Activated CD8-positive, alpha-beta memory T cell treated with anti-CD3 and anti-CD28 coated beads, Interleukin-2, amount 10 ng/mL, durations not matched to agents 7 days and 5 days (primary cell): ENCODE measurements at places on chromosomes 5 and 9.

- H3K4me1 ChIP-seq: no peaks in the 10 kb centered on the region
- peaks cover 3% of the 10 kb centered on the region for H3K27me3 ChIP-seq
- no peaks in the 10 kb centered on the region for H3K36me3 ChIP-seq
- no peak overlapping the region for H3K27ac ChIP-seq
- no peak overlapping the region for H3K4me3 ChIP-seq
These were observed 123.2 kb downstream of the SNCAIP start for GRCh38 chr5:122435234-122435633.

DNA sequence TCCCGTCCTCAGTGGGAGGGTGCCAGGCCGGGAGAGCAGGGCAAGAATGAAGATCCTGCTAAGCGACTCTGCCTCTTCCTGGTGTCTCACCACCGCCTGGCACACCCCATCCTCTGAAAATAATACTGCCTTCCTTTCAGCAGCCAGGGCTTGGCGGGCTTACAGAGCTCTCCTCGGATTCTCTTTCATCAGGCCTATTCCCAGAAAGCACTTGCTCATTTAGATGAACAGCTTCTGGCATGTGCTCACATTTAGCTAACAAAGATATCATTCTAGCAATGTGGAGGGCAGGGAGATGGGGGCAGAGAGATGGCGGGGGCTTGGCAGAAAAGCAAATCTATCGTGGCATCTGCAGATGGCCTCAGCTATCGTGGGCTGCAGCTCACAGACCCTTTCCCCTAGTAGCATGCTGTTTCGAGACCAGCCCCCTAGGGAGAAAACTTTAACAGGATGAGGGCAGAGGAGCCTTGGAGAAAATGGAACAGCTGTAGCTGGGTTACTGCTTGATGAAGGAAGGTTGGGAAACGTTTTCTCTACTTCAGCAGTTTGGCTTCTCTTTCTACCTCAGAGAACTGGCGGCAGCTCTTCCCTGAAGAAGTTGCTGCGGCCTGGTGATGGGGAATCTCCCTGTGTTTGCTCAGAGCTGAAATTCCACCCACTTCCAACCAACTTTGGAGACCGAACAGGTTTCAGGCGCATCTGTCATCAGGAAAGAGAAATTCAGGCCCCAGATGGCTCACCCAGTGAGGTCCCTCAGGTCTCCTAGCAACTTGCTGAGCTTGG, 102.1 kb downstream of the TMEM174 start:
- peaks cover 30% of the 10 kb centered on the region for H3K27me3 ChIP-seq
- H3K4me1 ChIP-seq: no peaks in the 10 kb centered on the region
- no peak for DNase-seq
- no peak overlapping the region for H3K27ac ChIP-seq
- no peak overlapping the region for H3K4me3 ChIP-seq
- no peaks in the 10 kb centered on the region for H3K36me3 ChIP-seq

DNA sequence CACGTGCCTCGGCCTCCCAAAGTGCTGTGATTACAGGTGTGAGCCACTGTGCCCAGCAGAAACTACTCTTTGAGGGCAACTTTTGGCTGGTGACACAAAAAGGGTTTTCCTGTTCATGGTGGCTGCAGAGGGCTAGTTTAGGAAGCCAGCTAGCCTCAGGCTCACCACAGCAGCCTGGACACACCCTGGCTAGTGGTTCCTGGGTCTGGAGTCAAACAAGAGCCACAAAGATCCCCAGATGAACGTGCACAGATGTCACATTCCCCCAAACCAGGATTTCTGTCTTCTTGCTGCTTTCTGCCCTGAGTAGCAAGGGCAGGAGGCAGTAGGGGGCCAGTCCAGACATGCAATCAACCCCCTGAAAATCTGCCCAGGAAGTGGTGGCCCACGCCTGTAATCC, 6.8 kb downstream of the HBEGF start:
- peaks cover 74% of the 10 kb centered on the region for H3K4me1 ChIP-seq
- peak; percentile 53 for DNase-seq
- peak overlapping the region; percentile 80 for H3K27ac ChIP-seq

GRCh38 chr5:68074633-68075032, 140.9 kb upstream of the PIK3R1 start:
- no peak for DNase-seq
- no peak overlapping the region for H3K4me3 ChIP-seq
- no peak overlapping the region for H3K27ac ChIP-seq
- peaks cover 8% of the 10 kb centered on the region for H3K4me1 ChIP-seq
- H3K27me3 ChIP-seq: no peaks in the 10 kb centered on the region

- DNase-seq: no peak
- no peak overlapping the region for H3K27ac ChIP-seq
- no peaks in the 10 kb centered on the region for H3K4me1 ChIP-seq
- H3K27me3 ChIP-seq: no peaks in the 10 kb centered on the region
These were observed 92.5 kb downstream of the CDH9 start for GRCh38 chr5:26945901-26946300.

- no peaks in the 10 kb centered on the region for H3K36me3 ChIP-seq
- no peak overlapping the region for H3K4me3 ChIP-seq
- DNase-seq: peak; percentile 57
- no peaks in the 10 kb centered on the region for H3K27me3 ChIP-seq
These were observed 185.9 kb downstream of the ERCC6L2 start for GRCh38 chr9:96061293-96061987.

DNA sequence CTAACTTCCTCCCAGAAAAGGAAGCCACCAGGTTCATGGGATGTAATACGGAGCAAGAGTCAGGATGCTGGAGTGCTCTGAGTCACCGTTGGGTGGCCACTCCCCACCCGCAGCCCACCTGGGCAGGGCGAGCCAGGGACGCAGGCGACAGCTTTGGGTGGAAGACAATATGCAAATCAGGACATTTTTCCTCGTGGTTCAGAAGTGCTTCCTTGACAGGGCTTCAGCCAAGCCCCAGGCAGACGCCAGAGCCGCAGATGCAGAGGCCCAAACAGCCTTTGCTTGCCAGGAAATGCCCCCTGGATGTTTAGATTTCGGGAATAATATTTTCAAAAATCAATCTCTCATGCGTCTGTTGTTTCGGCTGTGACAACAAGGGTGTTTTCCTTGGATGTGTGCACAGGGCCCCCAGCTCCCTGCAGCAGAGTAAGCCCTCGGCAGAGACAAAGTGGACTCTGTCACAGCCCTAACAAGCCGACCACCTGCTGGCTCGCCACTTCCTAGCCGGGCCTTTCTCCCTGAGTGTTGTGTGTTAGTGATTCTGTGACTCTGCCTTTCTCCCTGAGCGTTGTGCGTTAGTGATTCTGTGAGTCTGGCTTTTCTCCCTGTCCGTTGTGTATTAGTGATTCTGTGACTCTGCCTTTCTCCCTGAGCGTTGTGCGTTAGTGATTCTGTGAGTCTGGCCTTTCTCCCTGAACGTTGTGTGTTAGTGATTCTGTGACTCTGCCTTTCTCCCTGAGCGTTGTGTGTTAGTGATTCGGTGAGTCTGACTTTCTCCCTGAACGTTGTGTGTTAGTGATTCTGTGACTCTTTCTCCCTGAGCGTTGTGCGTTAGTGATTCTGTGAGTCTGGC, 11.8 kb upstream of the SLC9A3 start:
- H3K4me3 ChIP-seq: no peak overlapping the region
- no peaks in the 10 kb centered on the region for H3K4me1 ChIP-seq
- H3K36me3 ChIP-seq: no peaks in the 10 kb centered on the region
- H3K27ac ChIP-seq: no peak overlapping the region

DNA sequence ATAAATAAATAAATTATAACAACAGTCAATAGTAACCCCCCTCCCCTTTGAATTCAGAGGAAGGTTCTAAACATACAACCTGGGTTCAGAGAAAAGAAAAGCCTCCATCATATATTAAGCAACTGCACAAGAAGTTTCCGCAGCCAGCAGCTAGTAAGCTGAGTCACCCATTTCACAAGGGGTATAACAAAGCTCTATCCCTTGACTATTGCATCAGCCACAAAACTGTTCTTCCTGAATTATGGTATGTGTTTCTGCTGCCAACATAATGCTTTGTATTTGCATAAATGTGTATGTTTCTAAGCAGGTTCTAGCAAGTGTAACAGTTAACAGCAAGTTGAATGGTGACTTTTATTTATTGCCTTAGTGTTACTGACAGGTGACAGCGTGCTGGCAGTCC, 6.8 kb upstream of the CEP120 start:
- no peak overlapping the region for H3K4me3 ChIP-seq
- peaks cover 2% of the 10 kb centered on the region for H3K4me1 ChIP-seq
- no peak for DNase-seq
- H3K27me3 ChIP-seq: peaks cover 3% of the 10 kb centered on the region

DNA sequence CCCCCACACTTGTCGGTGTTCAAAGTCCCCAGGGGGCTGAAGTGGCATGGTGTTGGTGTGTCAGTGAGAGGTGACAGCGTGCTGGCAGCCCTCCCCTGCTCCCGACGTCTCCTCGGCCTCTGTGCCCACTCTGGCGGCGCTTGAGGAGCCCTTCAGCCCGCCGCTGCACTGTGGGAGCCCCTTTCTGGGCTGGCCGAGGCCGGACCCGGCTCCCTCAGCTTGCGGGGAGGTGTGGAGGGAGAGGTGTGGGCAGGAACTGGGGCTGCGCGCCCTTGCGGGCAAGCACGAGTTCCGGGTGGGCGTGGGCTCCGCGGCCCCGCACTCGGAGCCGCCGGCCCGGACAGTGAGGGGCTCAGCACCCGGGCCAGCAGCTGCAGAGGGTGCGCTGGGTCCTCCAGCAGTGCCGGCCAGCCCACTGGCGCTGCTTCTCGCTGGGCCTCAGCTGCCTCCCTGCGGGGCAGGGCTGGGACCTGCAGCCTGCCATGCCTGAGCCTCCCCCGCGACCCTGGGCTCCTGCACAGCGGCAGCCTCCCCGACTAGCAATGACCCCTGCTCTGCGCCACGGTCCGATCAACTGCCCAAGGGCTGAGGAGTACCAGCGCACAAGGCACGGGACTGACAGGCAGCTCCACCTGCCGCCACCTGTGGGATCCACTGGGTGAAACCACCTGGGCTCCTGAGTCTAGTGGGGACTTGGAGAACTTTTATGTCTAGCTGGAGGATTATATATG, 224.1 kb upstream of the RIOK2 start:
- no peaks in the 10 kb centered on the region for H3K4me1 ChIP-seq
- no peak overlapping the region for H3K27ac ChIP-seq
- H3K27me3 ChIP-seq: no peaks in the 10 kb centered on the region
- H3K4me3 ChIP-seq: no peak overlapping the region
- no peaks in the 10 kb centered on the region for H3K36me3 ChIP-seq

DNA sequence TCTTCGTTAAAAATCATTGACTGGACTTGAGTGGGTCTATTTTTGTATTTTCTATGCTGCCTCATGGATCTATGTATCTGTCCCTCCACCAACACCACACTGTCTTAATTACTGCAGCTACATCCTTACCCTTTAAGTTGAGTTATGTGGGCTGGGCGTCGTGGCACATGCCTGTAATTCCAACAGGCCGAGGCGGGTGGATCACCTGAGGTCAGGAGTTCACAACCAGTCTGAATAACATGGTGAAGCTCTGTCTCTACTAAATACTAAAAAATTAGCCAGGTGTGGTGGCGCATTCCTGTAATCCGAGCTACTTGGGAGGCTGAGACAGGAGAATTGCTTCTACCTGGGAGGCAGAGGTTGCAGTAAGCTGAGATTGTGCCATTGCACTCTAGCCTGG, 48.2 kb downstream of the XRCC4 start:
- peaks cover 11% of the 10 kb centered on the region for H3K36me3 ChIP-seq
- no peaks in the 10 kb centered on the region for H3K4me1 ChIP-seq
- no peak for DNase-seq
- H3K27ac ChIP-seq: no peak overlapping the region
- no peak overlapping the region for H3K4me3 ChIP-seq

DNA sequence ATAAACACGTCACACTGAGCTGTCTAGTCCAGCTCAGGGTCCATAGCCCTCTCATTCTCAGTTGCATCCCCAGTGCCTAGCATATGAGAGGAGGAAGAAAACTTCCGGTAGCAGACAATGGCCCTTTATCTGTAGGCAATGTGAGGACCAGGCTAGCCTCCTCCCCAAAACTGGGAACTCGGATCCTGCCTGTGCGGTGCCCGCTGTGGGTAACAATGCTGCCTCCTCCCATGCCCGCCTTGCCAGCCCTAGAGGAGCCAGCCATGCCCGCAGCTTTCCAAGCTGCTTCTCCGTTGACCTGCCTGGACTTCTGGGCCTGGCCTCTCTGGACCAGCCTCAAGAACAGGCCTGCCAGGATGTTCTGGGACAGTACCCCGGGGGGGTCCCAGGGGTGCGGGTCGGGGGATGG, 74.6 kb upstream of the ORM1 start:
- H3K27ac ChIP-seq: no peak overlapping the region
- no peaks in the 10 kb centered on the region for H3K36me3 ChIP-seq
- H3K27me3 ChIP-seq: no peaks in the 10 kb centered on the region
- H3K4me3 ChIP-seq: no peak overlapping the region

DNA sequence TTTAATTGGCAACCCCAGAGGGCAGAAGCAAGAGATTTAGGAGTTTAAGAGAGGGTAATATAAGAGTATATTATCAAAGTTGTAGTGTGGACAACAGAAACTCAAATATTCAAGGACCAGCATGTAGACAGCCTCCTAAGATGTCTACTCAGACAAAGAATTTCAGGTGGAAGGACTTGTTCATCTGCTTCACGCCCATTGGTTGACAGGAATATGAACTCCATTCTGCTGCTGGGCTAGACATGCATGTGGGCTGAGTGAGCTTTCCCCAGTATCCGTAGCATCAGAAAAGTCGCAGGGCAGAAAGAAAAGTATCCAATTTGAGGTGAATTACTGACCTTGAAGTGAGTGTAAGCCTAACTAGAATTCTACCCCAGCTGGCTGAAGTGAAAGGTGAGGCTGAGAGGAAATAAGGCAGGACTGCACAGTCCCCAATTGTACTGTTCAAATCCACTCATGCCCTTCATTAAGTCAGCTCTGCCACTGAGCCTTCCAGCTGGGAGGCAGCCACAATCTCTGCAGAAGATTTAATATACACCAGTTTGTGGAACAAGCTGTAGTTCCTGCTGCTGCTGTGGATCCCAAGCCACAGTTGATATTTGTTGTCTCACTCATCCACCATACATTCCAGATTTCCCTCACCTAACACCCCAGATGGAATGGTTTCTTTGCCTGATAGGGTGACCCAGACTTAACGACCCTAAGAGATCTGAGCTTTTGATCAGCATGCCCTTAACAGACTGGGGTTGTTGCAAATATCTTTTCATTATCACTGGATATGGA, 41.2 kb downstream of the PDCD1LG2 start:
- H3K36me3 ChIP-seq: peaks cover 23% of the 10 kb centered on the region
- H3K4me1 ChIP-seq: peaks cover 14% of the 10 kb centered on the region
- no peak overlapping the region for H3K4me3 ChIP-seq
- no peak overlapping the region for H3K27ac ChIP-seq
- no peak for DNase-seq

GRCh38 chr5:97085459-97086181, 56.8 kb downstream of the LIX1 start:
- H3K27me3 ChIP-seq: peaks cover 27% of the 10 kb centered on the region
- peaks cover 3% of the 10 kb centered on the region for H3K36me3 ChIP-seq
- H3K4me3 ChIP-seq: no peak overlapping the region
- peaks cover 12% of the 10 kb centered on the region for H3K4me1 ChIP-seq
- DNase-seq: no peak

- no peak overlapping the region for H3K4me3 ChIP-seq
- H3K4me1 ChIP-seq: no peaks in the 10 kb centered on the region
These were observed 344.0 kb downstream of the PRR16 start for GRCh38 chr5:120808135-120808534.

- no peaks in the 10 kb centered on the region for H3K27me3 ChIP-seq
- DNase-seq: no peak
- H3K36me3 ChIP-seq: peaks cover 2% of the 10 kb centered on the region
- H3K4me3 ChIP-seq: no peak overlapping the region
- no peak overlapping the region for H3K27ac ChIP-seq
- H3K4me1 ChIP-seq: no peaks in the 10 kb centered on the region
These were observed 82.8 kb downstream of the RCL1 start for GRCh38 chr9:4875559-4875958.

GRCh38 chr5:111935009-111935408, 178.0 kb upstream of the NREP start:
- H3K27ac ChIP-seq: no peak overlapping the region
- H3K27me3 ChIP-seq: no peaks in the 10 kb centered on the region
